ENCODE measurements at places on chromosomes 7 and 10.
A peak's percentile ranks its signal among the peaks of the same experiment; 100 is the strongest.

GRCh38 chr10:119206603-119207365, 587 bp upstream of the GRK5 start:
- DNase-seq, result peak; percentile 61

- DNase-seq, result no peak
Observed at GRCh38 chr10:89543841-89544240, 8.4 kb upstream of the SLC16A12 start.

DNA sequence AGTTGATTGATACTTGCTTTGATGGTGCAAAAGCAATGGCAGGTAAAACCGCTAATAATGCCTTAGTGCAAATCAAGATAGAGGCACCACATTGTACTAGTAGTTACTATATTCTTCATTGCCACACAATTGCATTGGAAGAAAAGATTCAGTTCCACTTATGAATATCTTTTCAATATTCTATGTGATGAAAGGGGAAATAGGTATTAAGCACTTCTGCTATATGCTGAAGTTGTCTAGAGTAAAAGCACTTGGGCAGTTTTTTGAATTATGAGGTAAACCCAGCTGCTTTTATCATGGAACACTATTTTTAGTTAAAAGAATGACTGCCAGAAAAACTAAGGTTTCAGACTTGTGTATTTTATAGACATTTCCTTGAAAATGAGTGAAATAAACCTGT, 15.5 kb downstream of the ENTPD7 start:
- DNase-seq, result no peak

GRCh38 chr7:148720472-148720871, 21.8 kb downstream of the CUL1 start:
- DNase-seq, result no peak

GRCh38 chr7:25901658-25902057, 250.3 kb upstream of the NFE2L3 start:
- DNase-seq, result no peak

- DNase-seq, result no peak
Observed at GRCh38 chr10:109981650-109982049, 26.1 kb upstream of the ADD3 start.

DNA sequence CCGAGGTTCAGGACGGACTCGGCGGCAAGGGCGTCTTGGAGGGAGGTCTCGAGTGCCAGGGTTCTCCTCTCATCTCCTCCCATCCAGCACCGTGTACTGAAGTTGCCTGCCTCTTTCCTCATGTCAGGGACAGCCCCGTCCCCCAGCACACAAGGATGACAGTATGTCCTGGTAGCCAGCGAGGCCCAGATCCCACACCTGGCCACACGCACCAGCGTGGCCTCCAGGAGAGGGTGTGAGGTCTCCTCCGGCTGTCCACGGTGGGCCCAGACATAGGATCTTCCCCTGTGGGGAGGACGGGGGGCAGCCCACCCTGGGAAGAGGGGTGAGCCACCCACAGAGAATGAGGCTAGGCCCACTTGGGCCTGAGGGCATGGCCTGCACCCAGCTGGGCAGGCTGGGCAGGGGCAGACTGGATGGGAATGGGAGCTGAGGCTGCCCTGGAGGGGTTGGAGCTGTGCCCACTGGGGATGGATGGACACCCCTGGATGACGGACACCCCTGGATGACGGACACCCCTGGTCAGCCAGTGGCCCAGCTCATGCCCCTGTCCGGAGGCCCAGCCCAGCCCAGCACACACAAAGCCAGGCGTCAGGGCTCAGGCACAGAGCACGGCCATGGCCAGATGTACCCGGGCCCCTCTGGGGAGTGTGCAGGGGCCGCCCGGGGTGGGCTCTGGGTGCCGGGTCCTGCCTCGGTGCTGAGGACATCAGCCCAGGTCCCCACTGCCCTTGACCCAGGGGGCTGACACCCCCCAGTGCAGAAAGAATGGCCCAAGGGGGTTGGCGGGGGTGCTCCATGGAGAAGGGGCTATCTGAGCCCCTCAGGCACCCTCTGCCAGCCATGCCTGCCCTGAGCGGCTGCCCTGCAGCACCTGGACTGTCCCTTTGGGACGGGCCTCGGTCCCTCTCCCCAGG, 30.9 kb upstream of the CFAP46 start:
- no peak for DNase-seq

All from activated CD4-positive, alpha-beta T cell treated with anti-CD3 and anti-CD28 coated beads, Interleukin-2, amount 50 U/mL, for 4 hours (primary cell).